ENCODE measurements at places on chromosomes 4 and X. TPM values are rescaled to one million over a fixed set of nuclear protein-coding genes. Genes with fewer than 3 reads are reported as not detected.

DNA sequence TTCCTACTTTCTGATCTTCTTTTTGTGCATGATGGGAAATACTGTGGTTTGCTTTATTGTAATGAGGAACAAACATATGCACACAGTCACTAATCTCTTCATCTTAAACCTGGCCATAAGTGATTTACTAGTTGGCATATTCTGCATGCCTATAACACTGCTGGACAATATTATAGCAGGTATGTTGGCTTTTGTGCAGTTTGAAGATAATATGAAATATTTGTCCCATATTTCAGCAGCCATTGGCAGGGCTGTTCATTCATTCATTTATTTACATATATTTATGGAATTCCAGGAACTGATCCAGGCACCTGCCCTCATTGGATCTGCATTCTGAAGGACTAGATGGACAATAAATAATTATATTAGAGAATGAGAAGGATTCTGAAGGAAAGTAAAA lies 96.9 kb downstream of the NPFFR2 start:
- DNase-seq = no peak

DNA sequence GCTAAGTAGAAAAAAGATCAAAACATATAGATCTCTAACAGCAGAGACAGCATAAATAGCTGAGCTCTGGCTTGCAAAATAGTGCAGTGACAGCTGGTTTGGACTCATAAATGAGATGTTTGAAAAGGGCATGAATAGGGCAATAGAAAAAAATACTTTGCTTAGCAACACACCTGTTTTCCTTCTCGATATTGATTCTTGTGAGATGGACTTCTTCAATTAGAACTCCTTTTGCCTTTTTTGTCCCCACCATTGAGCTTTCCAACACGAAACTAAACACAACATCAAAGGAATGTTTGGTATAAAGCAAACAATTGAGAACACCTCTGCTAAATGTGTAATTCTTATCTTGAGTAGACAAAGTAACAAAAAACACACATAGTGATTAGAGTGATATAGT lies 726.3 kb downstream of the RAPGEF2 start:
- DNase-seq = no peak

- DNase-seq = no peak
Measured at GRCh38 chr4:180675359-180675650, 1567.9 kb upstream of the TENM3 start.

The BEX5 gene
- total RNA-seq = not detected
